ENCODE measurements at places on chromosomes 1 and 21.

- no peak for DNase-seq
Observed at GRCh38 chr1:211699059-211699458, 23.6 kb upstream of the NEK2 start.

GRCh38 chr1:1065265-1065939, 8.7 kb downstream of the RNF223 start:
- no peak for DNase-seq

GRCh38 chr1:30378991-30379581, 344.3 kb downstream of the MATN1 start:
- DNase-seq = no peak

DNA sequence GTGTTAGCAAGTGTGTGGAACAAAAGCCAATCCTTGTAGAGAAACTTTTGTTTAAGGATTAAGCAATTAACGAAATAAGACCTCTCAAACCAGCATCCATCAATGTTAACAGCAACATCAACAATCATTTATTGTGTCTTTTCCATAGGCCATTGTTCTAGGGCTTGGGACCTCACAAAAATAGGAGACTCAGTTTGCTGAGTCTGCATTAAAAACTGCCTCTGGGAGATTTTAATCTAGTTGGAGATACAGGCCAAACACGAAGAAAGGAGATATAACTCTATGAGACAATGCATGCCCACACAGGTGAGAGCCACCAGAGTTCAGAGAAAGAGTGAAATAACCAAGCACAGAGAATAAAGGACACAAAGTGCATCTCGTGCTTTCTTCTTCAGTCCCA, 14.4 kb upstream of the SELP start:
- DNase-seq = no peak

DNA sequence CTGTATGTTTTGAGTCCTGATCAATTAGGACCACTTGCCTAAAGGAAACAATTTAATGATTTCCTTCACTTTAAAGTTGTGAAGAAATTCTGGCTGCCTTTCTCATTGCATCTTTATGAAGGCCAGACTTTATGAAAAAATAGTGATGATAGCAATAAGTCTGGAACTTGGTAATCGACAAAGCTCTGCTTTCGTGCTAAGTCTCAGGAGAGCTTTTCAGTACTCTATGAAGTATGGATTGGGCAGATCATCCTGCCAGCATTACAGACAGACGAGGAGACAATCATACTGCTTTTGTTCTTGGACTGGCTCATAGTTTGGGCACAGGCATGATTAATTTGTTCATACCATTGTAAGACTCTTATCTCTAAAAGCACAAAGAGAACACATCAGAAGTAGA, 45.5 kb upstream of the KCNJ15 start:
- no peak for DNase-seq

GRCh38 chr1:73783352-73783751, 414.6 kb downstream of the LRRIQ3 start:
- no peak for DNase-seq

DNA sequence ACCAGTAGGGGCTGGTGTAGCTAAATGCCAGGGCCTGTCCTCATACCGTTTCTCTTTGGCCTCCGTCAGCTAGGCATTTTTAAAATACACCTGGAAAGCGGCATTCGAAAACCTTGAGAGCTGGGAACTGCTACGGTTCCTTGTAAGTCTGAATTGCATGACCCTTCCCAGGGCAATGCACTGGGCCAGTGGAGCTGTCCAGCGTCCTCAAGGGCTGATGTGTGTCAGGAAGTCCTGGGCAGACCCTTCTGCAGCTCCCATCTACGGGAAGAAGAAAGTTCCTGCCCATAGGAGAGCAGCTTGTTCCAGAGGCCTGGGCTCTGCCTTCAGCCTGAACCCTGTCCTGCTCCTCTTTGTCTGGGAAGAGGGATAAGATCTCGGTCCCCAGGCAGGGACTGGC, 34.1 kb downstream of the UBASH3A start:
- DNase-seq = no peak

DNA sequence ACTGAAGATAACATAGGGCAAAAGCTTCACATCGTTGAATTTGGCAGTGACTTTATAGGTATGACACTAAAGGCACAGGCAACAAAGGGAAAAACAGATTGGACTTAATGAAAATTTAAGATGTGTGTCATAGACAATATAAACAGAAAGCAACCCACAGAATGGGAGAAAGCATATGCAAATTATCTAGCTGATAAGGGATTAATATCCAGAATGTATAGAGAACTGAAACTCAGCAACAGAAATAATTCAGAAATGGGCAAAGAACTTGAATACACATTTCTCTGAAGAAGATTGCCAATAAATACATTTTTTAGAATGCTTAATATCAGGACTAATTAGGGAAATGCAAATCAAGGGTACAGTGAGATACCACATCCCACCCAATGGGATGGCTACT, 55.2 kb upstream of the ANGPTL1 start:
- DNase-seq = no peak

GRCh38 chr1:5992814-5993555, 760 bp upstream of the NPHP4 start:
- DNase-seq = peak; percentile 31

DNA sequence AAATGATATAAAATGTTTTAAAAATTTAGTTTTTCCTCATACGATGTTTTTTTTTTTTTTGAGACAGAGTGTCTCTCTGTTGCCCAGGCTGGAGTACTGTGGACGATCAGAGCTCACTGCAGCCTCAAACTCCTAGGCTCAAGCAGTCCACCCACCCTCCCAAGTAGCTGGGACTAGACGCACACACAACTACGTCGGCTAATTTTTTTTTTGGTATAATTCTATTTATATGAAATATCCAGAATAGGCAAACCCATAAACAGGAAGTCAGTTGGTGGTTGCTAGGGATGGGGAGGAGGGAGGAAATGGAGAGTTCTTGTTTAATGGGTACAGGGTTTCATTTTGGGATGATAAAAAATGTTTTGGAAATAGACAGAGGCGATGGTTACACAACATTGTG, 56.5 kb downstream of the WARS2 start:
- DNase-seq = no peak

GRCh38 chr1:172801771-172802322, 142.9 kb downstream of the FASLG start:
- no peak for DNase-seq

DNA sequence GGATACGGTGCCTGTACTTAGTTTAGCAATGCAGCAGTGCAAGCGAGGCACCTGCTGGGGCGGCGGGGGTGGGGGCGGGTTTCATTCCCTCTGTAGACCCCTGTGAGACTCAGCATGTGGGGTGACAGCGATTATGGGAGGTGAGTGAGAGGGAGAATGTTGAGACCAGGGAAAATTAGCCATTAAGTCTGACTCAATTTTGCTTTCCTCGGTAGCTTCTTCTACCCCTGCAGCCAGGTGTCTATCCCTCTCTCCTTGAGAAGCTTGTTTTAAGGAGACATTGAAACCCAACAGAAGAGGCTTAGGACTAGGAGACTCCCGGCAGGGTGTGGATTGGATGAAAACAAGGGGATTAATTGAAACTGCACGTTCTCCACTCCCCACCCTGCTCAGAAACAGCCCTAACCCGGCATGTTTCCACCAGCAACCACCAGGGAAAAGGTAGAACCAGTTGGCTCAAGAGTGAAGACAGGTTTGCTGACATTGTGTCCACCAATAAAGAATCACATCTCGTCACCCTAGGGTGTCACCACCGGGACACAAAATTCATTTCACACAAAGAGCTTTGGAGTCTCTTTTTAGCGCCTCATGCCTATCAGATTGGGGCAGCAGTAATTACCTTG, 20.6 kb upstream of the ATF3 start:
- DNase-seq = no peak

DNA sequence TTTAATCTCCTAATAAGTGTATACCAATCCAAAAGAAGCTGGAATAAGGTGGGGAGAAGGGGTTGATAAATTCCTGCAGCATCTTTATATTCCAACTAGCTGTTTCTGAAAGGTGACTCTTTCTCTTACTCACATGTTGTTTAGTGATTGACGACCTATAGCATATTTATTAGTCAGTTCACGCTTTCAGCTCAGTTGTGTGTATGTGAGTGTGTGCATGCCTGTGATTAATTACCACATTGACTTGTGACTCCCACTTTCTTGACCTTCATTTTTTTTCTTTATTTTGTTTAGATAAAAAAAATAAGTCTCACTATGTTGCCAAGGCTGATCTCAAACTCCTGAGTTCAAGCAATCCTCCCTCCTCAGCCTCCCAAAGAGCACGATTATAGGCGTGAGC, 44.4 kb downstream of the ATP2B4 start:
- DNase-seq = no peak

GRCh38 chr1:183730107-183730724, 74.7 kb upstream of the RGL1 start:
- DNase-seq = no peak

DNA sequence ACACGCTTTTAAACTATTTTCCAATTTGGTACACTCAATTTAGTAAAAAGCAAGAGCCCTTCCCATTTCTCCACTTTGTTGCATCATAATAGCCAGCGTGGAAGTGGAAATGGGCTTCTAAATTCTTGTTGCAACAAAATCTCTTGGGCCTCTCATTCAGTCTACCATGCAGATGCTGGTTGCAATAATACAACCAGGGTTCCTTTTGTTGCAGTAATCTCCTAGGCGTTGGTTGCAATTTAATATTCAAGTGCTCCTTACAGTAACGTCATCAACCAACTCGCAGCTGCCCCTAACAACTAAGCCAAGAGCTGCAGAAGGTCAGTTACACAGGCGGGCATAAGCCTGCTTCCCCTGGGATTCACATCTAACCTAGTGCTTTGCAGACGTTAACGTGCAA, 2.7 kb upstream of the HDGF start:
- no peak for DNase-seq

DNA sequence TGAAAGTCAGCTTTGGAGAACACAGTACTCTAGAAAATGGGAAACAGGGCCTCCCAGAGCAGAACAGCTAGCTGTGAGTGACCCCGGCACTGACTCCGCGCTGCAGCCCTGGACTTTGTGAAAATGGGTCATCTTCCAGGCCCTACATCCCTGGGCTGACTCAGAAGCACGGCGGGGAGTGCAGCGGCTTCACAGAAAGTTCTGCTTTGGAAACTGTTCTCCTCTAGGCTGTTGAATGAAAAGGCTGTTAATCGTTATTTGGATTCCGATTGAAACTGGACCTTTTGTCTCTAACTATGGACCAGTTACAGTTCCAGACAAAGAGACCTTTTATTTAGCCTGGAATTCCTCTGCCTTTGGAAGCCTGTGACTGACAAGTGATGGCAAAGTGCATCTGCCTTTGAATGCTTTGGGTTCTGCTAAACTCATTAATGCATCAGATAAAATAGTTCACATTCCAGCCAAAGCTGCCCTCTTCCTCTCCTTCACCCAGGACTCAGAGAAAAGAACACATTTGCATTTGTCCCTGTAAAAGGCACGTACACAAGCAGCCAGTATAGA, 144.9 kb upstream of the HOOK1 start:
- no peak for DNase-seq

DNA sequence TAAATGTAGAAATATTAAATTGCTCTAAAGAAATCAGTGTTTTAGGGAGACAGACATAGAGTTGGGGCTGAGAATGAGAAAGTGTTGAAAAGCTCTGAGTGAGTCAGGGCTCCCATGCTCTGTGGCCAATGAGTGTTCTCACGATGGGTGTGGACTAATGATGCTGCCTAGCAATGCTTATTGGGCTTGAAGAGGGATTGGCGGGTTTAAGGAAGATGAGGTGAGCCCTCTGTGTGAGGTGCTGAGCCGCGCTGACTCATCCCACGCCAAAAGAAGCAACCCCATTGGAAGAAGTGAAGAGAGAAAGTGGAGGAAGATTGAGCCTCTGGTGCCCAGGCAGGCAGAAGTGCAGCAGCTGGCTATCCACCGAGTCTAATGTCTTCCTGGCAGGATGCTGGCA, 65.1 kb upstream of the DPT start:
- DNase-seq = no peak
